ENCODE measurements at places on chromosomes 4 and X.

DNA sequence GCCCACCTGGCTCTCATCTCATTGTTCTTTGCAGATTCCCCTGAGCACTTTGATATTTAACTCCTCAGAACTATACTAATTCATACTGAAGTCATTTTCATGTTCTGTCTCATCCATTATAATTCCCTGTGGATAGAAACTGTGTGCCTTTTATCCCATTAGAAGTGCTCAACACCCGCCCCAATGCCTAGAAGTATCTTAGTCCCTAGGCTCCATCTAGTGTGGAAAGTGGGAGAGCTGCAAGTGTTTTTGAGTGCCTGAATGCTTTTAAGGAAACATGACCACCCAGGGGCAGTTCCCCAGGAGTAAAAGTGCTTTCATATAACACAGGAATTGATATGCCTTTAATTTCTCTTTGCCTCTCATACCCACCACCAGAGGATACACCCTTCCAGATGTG lies 117.0 kb downstream of the CHRDL1 start:
- peak; percentile 9 for DNase-seq

- DNase-seq: no peak
These were observed 150.8 kb downstream of the RBMX2 start for GRCh38 chrX:130552444-130553073.

DNA sequence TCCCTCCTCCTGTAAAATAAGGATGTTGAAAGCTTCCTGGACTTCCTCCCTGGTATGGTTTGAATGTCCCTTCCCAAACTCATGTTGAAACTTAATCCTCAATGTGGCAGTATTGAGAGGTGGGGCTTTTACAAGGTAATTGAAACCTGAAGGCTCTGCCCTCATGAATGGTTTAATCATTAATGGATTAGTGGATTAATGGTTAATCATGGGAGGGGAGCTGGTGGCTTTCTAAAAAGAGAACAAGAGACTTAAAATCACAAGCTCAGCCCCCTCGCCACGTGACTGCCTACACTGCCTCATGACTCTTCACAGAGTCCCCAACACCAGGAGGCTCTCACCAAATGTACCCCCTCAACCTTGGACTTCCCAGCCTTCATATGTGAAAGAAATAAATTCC lies 124.6 kb upstream of the ANXA3 start:
- DNase-seq: no peak

DNA sequence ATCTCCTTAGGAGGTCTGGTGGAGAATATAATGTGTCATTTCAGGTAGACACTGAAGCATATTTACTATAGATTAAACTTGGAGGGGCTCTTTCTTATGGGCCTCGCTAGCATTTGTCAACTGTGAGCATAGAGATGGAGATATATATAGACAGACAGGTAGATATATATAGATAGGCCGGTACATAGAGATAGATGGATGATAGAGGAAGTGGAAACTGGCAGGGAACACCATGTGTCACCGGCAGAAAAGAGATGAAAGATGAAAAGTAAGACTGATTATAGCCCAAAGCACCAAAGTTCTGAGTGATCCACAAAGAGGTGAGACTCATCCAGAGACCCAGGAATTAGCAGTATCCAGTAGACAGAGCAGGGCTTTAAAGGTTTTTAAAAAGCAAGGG lies 268.1 kb downstream of the FBXW7 start:
- no peak for DNase-seq

- peak; percentile 6 for DNase-seq
These were observed 94.6 kb upstream of the RPS6KA3 start for GRCh38 chrX:20361081-20361889.

GRCh38 chrX:150405006-150405405 lies 41.9 kb downstream of the MAMLD1 start:
- no peak for DNase-seq

DNA sequence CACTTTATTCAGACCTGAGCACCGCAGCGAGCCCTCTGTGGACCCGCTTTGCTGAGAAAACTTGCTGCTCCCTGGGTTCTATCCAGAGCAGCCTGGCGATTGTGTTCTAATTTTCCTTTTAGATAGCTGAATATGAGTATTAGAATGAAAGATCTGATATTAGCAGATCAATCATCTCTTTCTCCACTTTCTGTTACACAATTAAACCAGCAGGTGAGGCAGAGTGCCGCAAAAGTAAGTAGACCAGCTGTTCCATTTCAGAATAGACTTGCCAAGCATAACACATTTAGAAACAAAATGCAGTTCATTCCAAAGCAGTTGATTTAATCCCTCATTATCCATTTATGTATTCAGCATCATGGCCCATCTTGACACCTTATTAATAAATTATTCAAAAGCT lies 58.6 kb downstream of the PALLD start:
- no peak for DNase-seq

- no peak for DNase-seq
These were observed 10.6 kb downstream of the MSN start for GRCh38 chrX:65677954-65678469.

- DNase-seq: no peak
These were observed 10.9 kb upstream of the TET2 start for GRCh38 chr4:105135785-105136184.

DNA sequence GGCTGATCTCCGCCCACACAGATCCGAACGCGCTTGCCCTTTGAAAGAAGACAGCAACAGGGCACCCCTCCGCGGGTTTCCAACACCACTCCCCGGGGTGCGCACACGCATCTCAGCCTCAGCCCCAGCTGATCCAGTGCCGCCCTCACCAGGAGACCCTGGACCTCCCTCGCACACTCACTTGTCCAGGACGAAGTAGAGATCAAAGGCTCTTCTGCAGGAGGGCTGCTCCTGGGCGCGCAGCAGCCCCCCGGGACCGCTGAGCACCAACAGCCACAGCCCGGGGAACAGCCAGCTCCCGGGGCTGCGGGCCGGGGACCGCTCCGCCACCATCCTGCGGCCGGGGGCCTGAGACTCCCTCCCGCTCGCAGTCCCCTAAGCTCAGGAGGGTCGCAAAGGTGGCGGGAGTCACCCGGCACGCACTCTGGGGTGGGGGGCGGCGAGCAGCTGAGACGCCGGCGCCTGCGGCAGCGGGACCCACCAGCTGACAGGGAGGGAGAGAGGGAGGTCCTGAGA lies 743 bp downstream of the ANTXR2 start:
- DNase-seq: peak; percentile 91

- no peak for DNase-seq
These were observed 139.0 kb downstream of the TSPAN5 start for GRCh38 chr4:98519268-98519977.

- DNase-seq: no peak
These were observed 33.7 kb downstream of the PRPS2 start for GRCh38 chrX:12824944-12825343.

DNA sequence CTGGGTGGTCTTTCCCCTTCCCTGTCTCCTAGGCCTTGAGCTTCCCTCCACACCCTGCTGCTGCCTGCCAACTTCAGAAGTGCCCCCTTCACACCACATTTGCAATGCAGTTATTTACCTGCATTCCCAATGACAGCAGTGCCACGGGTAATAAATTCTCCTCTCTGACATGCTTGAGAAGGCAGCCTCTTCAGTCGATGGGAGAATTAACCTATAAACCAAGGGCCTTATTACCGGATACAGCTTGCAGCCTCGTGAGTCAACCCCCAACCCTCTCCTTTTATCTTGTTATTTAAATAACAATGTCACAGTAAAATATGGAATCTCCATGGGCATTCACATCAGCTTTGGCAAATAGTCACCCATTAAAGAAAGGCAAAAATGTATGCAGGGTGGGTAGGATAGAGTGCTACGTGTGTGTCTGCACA lies 34.7 kb upstream of the LGI2 start:
- no peak for DNase-seq

GRCh38 chr4:31741326-31741725 lies 1021.2 kb downstream of the PCDH7 start:
- DNase-seq: no peak

DNA sequence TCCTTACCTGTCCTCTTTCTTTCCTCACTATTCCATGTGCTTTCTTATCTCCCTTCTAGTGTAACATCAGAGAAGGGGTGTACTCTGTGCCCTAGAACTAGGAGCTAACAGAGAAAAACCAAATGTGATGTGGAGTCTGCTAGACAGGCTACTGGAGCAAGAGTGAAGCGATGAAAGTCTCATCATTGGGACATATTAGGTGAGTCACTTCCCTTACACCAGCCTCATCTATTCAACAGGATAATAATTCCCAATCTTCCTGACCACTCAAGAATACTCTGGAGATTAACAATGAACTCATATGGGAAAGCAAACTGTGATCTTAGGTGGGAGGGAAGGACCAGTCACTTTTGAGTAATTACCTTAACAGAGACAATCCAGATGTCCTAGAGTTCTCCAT lies 58.1 kb downstream of the RAB40A start:
- no peak for DNase-seq

DNA sequence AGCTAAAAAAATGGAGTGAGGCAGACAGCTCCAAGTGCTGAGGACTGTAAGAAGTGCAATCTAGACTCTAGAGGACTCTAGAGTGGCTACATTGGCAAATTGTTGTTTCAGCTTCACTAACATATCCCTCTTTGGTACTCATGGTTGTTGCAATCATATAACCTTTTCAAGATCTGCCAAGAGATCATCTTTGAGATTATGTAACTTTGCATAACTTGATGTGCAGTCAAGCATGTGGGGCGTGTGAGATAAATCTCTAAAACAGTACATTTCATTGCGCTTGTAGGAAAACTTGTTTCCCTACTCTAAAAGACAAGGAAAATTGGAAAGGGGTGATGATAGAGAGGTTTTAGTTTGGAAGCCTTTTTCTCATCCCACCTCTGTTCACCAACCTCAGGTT lies 11.2 kb upstream of the BRS3 start:
- no peak for DNase-seq

GRCh38 chr4:149135062-149135461 lies 680.6 kb downstream of the IQCM start:
- no peak for DNase-seq

GRCh38 chr4:185886832-185887524 lies 75.0 kb upstream of the SORBS2 start:
- DNase-seq: no peak

GRCh38 chr4:182528819-182529218 lies 285.6 kb downstream of the TENM3 start:
- no peak for DNase-seq

- no peak for DNase-seq
These were observed 435.2 kb upstream of the AMOT start for GRCh38 chrX:113275804-113276203.

- peak; percentile 58 for DNase-seq
These were observed 436.2 kb downstream of the KCNIP4 start for GRCh38 chr4:21512353-21512752.

DNA sequence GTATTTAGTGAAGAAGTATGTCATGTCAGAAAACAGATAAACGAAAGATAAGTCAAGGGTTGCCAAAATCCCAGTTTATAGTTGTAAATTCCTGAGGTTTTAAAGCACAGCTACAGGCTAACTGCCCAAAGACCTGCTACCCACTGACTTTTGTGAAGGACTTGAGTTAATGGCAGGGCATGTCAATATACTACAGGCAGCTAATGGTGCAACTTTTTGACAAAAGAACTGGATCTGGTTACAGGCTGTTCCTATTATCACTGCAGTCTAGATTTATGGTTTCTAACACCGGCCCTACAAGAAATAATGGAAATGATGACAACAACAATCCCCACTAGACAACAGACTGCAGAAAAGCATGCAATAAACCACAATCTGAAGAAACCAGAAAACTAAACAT lies 6.4 kb downstream of the SCML2 start:
- DNase-seq: no peak

DNA sequence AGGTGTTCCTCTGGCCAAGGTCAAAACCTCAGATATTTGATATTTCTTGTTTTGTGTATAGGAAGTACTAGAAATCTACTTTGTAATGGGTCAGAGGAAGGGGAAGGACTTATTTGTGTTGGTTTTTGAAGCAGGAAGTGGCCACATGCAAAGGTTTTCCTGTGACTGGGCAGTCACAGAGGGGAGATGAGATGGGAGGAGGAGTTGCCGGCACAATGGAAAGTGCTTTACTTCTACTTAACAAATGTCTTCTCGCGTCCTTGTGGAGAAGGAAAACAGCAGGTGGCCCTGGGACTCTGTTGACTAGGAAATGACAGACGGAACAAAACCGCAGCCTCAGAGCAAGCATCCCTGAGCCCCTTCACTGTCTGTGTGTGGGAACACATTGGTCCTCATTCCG lies 46.6 kb downstream of the SHROOM2 start:
- no peak for DNase-seq

DNA sequence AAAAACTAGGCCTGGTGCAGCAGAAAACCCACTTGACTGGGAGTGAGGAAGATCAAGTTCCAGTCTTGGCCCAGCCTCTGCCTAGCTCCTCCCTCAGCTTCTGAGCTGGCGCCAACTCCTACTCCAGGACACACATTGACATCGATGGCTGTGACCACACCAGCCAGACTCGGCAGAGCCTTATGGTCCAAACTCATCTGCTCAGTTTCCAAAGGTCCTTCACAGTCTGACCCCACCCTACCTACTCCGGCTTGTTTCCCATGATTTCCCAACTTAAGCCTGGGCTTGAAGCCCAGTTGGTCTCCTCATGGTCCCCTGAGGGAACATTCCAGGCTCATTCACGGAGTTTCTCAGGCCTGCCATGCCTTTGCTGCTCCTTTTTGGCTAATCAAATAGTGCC lies 10.1 kb downstream of the ELF4 start:
- DNase-seq: no peak

- no peak for DNase-seq
These were observed 360.4 kb downstream of the RAPGEF2 start for GRCh38 chr4:159463235-159463634.

GRCh38 chr4:2837904-2838496 lies 5.6 kb upstream of the ADD1 start:
- DNase-seq: no peak

DNA sequence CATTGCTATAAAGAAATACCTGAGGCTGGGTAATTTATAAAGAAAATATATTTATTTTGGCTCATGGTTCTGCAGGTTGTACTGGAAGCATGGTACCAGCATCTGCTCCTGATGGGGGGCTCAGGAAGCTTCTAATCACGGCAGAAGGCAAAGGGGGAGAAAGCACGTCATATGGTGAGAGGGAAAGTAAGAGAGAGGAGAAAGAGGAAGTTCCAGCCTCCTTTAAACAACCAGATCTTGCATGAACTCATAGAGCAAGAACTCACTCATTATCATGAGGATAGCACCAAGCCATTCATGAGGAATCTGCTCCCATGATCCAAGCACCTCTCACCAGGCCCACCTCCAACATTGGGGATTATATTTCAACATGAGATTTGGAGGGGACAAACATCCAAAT lies 125.0 kb upstream of the GRPR start:
- DNase-seq: no peak
